ENCODE measurements at places on chromosomes 4 and X. TPM values are rescaled to one million over a fixed set of nuclear protein-coding genes. Genes with fewer than 3 reads are reported as not detected.

The JCHAIN gene
- 3.7 TPM for total RNA-seq

- DNase-seq = no peak
These were observed 1607.7 kb downstream of the ARAP2 start for GRCh38 chr4:34636623-34637022.

- no peak for DNase-seq
These were observed 12.5 kb upstream of the DCLK2 start for GRCh38 chr4:150065740-150066139.

DNA sequence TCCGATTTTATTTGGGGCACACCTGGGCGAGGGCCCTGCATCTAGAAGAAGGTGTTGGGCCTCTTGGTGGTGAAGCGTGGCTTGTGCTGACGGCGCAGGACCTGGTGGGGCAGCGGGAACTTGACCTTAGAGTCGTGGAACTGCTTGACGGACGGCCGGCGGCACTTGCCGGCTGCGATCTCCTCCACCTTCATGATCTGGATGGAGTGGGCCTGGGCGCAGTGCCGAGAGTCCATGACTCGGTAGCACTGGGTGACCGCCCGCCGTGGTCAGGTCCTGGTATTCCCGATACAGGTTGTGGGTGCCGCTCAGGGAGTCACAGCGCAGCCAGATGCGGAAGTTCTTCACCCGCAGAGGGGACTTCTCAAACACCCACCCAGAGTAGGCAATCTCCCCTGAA is 56.8 kb upstream of the ALG13 start:
- no peak for DNase-seq

DNA sequence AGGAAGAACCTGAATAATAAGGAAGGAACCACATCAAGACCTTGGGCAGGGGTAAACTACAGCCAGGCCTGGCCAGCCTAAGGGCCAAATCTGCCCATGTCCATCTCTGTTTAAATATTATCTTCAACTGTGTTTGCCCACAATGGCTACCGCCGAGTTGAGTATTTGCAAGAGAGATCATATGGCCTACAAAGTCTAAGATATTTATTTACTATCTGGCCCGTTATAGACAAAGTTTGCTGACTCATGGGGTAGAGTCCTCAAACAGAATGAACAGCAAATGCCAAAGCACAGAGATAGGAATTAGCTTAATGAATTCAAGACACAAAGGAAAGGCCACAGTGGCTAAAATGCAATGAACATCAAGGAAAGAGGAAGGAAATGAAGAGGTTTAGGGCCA is 44.8 kb downstream of the RPS6KA3 start:
- no peak for DNase-seq

- DNase-seq = no peak
These were observed 31.9 kb downstream of the LRIT3 start for GRCh38 chr4:109879636-109880314.

- no peak for DNase-seq
These were observed 261.2 kb downstream of the ASMT start for GRCh38 chrX:1876041-1876440.

The CXorf38 gene
- 46.0 TPM for total RNA-seq

DNA sequence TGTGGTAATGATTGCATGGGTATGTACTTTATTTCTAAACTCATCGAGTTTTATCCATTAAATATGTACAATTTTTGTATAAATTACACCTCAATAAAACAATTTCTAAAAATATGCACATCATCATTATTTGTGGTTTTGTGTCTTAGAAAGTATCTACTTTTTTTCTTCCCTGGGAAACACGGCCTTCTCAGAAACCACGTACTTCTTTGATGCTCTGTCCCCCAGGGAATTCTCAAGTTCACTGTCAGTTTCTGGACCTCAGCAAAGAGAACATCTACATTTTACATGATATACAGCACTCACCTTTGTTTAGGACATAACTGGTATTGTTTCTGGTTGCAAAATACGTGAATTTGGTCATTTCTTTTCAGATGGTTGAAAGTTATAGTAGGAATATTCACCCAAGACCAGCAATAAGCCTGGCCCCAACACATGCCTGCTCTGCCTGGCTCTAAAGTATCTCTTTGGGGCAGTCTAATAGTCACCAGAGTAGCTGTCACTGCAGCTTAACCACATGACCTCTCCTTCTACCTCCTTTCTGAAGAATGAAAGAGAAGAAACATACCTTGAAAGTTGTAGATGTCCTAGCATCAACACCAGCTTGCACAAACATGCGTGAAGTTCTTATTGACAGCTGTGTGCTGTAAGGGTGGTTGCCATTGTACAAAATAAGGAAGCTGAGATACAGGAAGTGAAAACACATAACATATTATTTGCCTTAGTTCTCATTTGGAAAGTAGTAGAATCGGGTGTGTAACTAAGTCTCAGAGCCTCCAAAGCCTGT is 48.4 kb upstream of the SPANXN4 start:
- DNase-seq = no peak

The SPANXC gene
- not detected for total RNA-seq

The TLR2 gene
- total RNA-seq = 8.7 TPM

- no peak for DNase-seq
These were observed 85.7 kb upstream of the MTM1 start for GRCh38 chrX:150482537-150483206.

- no peak for DNase-seq
These were observed 30.5 kb upstream of the SHOX start for GRCh38 chrX:599837-600715.

The TBC1D8B gene
- 25.3 TPM for total RNA-seq

DNA sequence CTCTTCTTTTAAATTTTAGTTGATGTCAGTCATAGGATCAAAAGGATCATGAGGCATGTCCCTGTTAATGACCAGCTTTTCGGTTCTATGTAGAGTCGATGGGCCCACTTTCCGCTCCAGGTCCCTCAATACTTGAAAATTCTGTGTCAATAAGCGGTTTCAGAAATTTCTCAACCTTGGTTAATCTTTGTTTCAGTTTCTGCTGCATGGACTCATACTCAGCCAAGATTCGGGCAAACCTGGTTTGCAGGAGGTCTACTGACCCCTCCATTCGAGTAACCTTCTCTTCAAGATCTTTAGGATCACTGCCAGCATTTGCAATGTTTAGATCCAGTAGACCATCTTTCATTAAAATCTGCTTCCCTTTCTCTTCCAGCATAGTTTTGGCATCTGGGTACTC is 22.0 kb upstream of the NFXL1 start:
- DNase-seq = no peak

DNA sequence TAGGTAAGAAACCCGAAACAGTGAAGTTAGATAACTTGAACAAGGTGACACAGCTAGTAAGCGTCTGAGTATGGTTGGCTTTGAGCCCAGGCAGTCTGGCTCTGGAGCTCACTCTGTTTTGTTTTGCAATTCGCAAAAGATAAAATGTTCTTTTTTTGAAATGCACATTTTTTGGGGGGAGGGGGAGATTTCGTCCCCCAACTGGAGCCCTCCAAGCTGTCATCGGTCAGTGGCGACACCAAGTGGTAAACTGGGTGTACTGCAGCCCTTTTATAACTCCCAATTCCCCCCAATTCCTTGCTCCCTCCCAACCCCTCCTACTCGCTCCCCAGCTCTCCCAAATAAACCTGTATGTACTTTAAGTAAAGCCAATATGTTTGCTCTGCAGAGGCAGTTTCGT is 2.8 kb upstream of the CLCN5 start:
- peak; percentile 81 for DNase-seq

The RNF128 gene
- 64.2 TPM for total RNA-seq

DNA sequence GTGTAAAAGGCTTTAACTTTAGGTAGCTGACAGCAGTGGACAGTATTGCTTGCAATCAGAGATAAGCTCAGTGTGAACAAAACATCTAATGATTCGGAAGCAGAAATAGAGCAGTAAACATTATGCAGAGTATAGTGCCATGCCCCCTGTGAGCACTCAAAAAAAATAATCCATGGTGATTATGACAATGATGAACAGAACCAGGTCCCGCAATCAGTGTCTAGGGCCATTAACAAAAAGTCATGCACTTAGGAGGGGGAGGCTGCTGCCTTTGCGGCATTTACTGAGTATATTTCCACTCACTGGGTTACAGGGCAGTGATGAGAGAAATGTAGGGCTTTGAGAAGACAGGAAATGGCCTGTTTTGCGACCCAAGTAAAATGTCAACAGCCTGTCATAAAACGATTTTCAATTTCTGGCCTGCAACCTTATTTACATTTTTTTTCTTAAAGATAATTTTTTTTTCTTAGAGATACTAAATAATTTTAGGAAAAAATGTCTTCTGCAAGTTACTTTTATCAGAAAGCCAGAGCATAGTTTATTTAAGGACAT is 27.3 kb upstream of the NEIL3 start:
- DNase-seq = no peak

- no peak for DNase-seq
These were observed 169.9 kb downstream of the DCLK2 start for GRCh38 chr4:150248181-150248580.

The CFI gene
- 58.5 TPM for total RNA-seq

GRCh38 chr4:8532245-8532781 is 47.9 kb upstream of the GPR78 start:
- peak; percentile 37 for DNase-seq

- DNase-seq = no peak
These were observed 16.9 kb downstream of the RASSF6 start for GRCh38 chr4:73603271-73603710.

The IL13RA2 gene
- not detected for total RNA-seq

DNA sequence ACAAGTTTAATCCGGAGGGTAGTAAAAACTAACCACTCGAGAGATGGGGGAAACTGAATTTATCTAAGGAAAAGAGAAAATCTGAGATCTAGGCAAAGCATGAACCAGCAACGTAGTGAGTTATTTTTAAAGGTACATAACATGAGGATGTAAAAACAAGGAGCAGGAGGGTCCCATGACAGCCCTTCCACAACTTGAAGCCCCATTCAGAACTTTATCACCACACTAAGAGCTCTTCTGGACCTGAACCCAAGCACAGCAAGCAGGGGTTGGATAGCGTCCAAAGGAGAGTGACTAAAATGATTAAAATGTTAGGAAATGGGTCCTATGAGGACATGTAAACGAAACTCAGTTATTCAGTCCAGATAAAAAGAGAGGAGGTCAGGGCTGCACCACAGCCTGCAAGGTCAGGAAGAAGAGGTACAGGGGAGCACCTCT is 16.2 kb downstream of the SH3RF1 start:
- DNase-seq = peak; percentile 67

The TMEM150C gene
- 27.4 TPM for total RNA-seq

GRCh38 chr4:41176340-41176739 is 38.0 kb downstream of the APBB2 start:
- DNase-seq = no peak

GRCh38 chrX:46306103-46306502 is 239.1 kb downstream of the ZNF674 start:
- no peak for DNase-seq

The GCNA gene
- 2.2 TPM for total RNA-seq

- DNase-seq = no peak
These were observed 555.5 kb upstream of the MAGEB2 start for GRCh38 chrX:29659911-29660310.

DNA sequence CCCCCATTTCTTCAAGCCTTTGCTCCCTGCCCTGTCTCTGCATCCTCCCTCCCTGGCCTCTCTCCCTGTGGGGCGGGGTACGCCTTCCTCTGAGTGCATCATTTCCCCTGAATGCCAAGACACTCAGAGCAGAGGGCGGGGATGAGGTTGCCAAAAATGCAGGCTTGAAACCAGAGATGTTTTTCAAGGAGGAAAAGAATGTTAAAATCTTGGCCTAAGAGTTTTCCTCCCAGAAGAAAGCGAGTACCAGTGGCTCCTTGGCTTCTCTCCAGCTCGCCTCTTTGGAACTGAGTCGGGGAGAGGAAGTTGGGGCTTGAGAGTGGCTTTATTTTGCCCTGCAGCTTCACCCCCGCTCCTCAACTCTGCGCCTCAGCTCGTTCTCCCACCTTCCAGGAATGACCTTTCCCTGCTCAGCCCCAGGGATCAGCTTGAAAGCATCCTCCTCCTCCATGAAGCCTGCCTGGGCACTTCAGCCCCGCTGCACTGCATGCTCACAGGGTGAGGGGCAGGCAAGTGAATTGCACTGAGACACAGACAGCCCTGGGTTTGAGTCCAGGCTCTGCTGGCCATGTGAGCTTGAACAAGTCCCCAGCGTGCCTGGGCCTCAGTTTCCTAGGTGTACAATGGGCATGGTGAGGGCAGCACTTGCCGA is 57.5 kb upstream of the SORCS2 start:
- DNase-seq = peak; percentile 85

GRCh38 chrX:152904151-152905080 is 6.5 kb downstream of the ZNF185 start:
- peak; percentile 48 for DNase-seq

The DNAAF6 gene
- total RNA-seq = not detected

DNA sequence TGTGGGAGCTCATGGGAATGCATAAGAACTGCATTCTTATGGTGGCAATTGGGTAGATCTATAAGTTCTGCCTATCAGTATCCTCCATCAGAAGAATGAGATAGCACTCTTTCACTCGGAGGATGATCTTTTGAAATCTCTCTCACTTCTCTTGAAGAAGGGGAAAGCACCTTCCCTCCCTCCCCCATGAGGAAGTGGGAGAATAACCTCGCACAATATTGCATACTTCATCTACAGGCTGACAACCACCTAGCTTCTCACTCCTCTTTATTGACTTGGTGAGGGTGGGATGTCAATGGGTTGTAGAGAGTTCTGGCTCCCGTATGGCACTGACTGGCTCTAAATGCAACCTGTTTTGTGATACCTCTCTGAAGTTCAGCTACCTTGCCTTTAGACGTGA is 146.7 kb upstream of the SPOCK3 start:
- no peak for DNase-seq
